ENCODE measurements at places on chromosomes 11 and 22.

- no peak for DNase-seq
Observed at GRCh38 chr11:123681030-123681429, 26.6 kb upstream of the SCN3B start.

- DNase-seq: no peak
Observed at GRCh38 chr11:62588966-62589637, 2.2 kb downstream of the TUT1 start.

DNA sequence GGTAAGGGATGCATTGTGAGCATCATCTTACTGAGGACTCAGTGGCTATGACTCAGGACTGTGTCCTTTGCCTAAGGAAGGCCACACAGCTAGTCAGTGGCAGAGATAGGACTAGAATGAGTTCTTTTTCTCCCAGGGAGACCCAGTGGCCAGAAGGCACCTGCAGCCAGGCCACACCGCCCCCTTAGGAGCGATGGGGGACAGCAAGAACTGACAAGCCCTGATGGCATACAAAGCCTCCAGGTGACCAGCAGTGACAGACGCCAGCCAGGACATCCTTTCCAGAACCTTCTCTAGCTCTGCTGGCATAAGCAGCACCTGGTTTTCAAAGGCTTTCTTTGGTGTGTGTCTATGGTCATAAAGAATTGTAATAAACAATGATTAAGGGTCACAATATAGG, 240.1 kb downstream of the ST3GAL4 start:
- no peak for DNase-seq

GRCh38 chr22:20091690-20092476, 11.8 kb downstream of the DGCR8 start:
- no peak for DNase-seq

DNA sequence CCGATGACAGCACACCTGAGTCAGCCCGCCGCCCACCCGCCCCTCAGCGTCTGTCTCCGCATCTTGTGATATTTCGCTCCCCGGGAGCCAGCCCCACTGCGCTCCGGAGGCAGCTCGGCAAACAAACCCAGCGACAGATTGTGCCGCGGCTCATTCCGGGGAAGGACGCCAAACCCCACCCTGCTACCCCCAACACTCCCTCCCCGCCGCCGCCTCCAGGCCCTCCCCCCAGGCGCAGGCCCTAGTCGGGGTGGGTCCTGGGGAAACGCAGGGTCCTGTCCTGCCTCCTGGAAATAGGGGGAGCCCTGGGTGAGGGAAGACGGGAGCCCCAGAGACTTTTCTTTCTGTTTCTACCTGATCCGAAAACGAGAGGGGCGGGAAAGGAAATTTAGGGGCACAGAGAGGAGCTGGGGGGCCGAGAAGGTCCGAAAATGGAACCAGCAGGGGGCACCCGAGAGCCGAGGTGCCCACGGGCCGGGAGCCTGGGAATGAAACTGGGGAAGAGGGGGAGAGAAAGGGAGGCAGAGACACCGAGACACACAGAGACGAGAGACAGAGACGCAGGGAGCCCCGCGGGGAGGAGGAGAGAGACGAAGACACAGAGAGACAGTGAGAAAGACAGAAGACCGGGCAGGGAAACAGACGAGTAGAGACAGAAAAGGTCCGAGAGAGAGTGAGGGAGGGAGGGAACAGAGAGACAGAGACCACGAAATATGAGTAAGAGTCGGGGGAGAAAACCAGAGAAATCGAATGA, 1.7 kb upstream of the RTN4RL2 start:
- no peak for DNase-seq

DNA sequence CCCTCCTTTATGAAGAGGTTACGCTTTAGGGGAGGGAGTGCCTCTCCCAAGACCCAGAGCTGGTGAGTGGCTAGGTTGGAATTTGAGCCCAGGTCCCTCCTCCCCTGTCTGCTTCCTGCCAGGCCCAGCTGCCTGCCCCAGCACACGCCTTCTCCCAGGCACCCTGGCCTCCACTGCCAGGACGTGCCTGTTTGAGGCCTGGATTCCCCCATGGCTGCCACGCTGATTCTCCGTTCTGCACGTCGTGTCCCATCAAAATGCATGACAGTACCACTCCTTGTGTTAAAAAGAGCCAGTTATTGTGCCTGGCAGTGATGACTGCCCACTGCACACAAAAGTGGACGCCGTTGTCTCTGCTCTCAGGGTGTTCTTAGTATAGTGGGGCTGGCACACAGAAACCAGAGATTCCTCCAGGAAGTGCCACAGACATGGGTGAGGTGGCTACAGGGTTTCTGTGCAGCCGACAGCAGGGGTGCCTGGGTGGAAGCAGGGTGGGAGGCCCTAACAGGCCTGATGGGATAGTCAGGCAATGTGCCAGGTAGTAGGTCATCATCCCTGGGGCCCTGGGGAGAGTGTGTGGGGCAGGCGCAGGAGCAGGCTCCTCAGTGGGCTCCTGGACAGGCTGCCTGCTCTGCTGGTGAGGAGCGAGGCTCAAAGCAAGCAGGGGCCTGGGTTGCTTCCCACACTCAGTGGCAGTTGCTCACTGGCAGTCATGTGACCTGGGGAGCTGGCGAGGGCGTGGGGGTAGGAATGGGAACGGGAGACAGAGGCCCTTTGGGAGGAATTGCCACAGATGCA, 24.2 kb downstream of the MED15 start:
- DNase-seq: no peak

GRCh38 chr11:46447544-46447943, 56.0 kb upstream of the CHRM4 start:
- no peak for DNase-seq

DNA sequence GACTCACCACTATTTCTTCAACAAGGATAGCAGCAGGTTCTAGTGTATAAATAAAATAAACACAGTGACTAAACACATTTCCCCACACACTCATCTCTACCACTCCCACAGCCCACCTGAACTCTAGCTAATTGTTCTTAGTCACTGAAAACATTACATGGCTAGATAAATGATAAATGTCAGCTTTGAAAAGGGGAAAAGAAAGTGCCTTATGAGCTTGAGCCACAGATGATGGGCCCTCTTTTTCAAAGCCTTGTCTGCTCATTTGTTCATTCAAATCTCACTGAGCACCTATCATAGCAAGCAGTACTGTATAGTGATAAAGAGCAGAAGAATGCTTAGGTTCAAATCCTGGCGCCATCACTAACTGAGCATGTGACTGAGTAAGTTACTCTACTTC, 58.3 kb downstream of the SIK3 start:
- DNase-seq: no peak

DNA sequence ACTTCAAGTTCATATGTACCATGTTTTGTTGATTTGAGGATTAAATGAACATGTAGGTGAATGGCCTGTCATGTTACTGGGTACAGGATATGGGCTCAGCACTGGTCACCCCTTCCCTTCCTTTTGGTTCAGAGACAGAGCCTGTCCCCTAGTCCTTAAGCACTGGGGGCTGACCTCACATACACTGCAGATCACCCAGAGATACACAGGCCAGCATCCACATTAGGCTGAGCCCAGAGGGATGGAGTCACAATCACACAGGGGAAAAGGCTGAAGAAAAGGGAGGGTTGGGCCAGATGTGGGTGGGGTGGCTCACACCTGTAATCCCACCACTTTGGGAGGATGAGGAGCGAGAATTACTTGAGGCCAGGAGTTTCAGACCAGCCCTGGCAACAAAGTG, 62.3 kb downstream of the IGLL5 start:
- no peak for DNase-seq

- DNase-seq: no peak
Observed at GRCh38 chr11:69494851-69495250, 13.4 kb downstream of the LINC01488 start.

GRCh38 chr11:126510621-126511370, 155.3 kb downstream of the ST3GAL4 start:
- no peak for DNase-seq

DNA sequence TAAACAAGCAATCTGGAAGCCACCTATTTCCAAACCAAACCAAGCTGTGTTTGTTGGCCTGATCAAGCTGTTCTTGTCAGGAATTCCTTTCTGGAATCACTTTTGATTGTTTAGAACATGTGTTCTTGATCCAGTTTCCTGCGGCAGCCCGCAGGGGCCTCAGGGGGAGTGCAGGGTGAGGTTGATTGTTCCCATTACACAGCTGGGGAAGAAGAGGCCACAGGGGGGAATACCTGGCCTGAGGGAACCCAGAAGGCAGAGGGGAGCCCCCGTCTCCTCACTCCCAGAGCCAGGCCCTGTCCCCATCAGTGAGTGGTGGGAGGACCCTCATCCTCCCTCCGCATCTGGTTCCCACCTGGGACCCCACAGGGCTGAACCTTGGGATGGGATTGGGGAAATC, 4.2 kb downstream of the MRGPRD start:
- DNase-seq: no peak

- DNase-seq: no peak
Observed at GRCh38 chr11:63698976-63699733, 17.9 kb downstream of the RTN3 start.

- no peak for DNase-seq
Observed at GRCh38 chr22:35198738-35199137, 58.6 kb upstream of the HMGXB4 start.

DNA sequence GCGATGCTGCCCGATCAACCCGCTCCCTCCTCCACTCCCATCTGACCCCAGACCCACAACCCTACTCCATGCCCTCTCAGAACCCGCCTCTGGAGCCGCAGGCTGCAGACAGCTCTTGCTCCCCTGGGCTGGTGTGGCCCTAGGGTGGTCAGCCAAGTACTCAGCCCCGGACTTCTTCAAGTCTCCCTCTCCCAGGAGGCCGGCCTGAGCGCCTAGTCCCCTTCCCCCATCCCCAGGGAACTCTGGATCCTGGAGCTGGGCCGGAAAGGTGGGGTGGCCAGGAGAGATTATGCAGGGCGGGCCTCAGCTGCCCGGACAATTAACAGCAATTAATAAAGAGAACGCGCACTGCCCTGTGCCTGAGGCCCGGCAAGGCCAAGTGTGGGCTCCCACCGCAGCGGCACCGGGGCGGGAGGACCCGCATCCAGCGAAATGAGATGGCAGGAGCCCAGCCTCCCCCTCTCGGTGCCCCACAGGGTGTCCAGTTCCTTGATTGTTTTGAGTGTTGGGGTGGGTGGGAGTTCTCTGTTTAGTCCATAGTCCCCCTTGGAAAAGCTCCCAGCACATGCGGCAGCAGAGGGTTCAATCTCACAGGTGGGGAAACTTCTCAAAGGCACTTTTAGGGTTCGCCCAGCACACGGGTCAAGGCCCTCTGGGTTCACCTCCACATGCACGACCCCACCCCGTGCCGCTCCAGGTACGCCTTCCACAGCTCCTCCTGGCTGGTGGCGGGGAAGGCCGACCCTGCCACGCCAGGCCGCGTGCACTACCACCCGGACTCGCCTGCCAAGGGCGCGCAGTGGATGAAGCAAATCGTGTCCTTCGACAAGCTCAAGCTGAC, 3.1 kb downstream of the TBX1 start:
- no peak for DNase-seq

- DNase-seq: no peak
Observed at GRCh38 chr11:77409046-77409445, 64.8 kb downstream of the PAK1 start.

- DNase-seq: no peak
Observed at GRCh38 chr11:27095059-27095458, 54.4 kb downstream of the BBOX1 start.

- DNase-seq: no peak
Observed at GRCh38 chr22:30245985-30246813, at the start of gene LIF. Gene LIF, minus strand, starts transcription at chr22:30246759. Its CDS starts 64 bp downstream, at chr22:30246695.

GRCh38 chr22:32177221-32177765, 18.2 kb upstream of the C22orf42 start:
- no peak for DNase-seq

- DNase-seq: no peak
Observed at GRCh38 chr11:64608636-64609035, 17.6 kb downstream of the SLC22A12 start.
